ENCODE measurements at places on chromosomes 6 and 20.

GRCh38 chr6:153126218-153126617 is 4.9 kb downstream of the RGS17 start:
- no peak for DNase-seq

- DNase-seq, result no peak
Measured at GRCh38 chr6:167703347-167703746, 123.4 kb upstream of the AFDN start.

DNA sequence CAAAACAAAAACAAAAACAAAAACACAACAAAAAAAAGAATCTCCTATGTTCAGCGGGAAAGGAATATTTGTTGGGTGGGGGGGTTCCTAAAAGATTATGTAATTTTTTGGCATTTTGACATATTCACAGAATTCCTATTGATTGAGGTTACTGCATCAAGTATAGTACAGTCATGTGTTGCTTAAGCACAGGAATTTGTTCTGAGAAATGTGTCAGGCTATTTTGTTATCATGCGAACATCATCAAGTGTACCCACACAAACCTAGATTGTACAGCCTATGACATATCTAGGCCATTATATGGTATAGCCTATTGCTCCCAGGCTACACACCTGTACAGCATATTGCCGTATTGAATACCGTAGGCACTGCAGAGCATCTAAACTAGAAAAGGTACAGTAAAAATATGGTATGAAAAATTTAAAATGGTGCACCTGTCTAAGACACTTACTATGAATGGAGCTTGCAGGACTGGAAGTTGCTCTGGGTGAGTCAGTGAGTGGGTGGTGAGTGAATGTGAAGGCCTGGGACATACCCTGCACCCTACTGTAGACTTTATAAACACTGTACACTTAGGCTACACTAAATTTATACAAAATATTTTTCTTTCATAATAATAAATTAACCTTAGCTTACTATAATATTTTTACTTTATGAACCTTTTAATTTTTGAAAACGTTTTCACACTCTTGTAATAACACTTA is 110.6 kb downstream of the CDKAL1 start:
- no peak for DNase-seq

GRCh38 chr20:15058841-15059240 is 721.4 kb upstream of the FLRT3 start:
- DNase-seq, result no peak

- no peak for DNase-seq
Measured at GRCh38 chr6:56335726-56336125, 88.3 kb upstream of the COL21A1 start.

DNA sequence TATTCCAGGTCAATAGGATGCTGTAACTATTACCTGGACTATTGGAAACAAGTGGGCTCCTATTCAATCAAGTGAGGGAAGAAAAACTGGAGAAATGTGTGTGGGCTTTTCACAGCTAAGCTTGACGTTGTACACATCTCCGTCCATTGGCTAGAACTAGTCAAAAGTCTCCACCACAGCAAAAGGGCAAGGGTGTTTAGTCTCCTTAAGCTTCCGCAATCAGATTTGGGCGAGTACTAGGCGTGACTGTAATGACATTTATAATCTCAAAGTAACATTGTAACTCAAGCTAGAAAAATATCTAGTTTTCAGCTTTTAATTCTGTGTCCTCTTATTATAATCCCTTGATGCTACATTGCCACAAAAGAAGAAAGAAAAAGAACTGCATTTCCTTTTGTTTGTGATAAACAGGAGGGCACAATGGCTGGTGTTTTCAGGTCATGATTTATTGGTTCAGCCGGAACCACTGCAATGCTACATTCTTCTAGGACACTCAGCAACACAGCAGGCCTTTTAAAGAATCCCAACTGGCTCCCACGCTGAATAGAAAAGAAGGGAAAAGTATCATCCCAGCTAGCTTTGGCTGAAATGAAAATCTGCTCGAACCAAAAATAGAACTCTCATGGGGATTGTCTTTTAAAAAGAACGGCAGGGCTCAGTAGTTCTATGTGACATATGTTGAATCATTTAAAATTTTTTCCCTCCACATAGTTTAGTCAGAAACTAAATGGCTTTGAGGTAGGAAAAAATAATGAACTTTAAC is 387.7 kb downstream of the BTBD3 start:
- no peak for DNase-seq

DNA sequence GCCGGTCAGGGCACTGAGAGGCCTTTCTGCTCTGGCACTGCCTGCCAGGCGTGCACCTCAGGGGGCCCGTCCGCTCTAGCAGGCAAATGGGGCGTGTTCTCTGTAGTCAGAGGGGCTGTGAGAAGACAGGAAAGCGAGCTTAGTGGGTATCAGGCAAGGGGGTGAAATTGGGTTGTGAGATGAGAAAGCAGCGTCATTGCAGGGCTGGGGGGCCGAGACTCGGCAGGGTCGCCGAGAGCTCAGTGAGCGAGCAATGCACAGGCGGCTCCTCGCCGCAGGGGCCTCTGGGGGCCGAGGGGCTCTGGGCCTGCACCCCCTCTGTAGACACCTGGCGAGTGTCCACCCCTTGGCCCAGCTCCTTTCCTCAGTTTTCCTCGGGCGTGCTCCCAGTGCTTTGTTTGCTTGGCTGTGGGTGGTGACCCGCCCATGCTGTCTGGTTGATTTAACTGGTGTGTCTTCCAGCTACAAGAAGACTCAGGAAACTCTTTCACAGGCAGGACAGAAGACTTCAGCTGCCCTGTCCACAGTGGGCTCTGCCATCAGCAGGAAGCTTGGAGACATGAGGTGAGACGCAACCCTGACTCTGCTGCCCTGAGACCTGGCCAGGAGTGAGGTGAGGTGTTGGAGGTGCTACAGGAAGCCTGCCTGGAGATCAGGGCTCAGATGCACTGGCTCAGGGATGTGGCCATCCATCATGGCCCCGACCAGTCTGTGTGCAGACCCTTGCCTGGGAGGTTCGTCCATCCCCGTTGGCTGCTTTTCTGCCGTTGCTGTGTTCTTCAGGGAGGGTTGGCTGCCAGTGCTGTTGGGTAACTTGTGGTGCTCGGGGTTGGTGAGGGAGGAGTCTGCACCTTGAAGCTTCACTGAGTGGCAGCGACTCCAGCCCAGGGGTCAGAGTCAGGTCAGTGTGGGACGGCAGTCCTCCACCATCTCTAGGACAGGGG is 12.4 kb upstream of the DNAJC5 start:
- DNase-seq, result no peak

DNA sequence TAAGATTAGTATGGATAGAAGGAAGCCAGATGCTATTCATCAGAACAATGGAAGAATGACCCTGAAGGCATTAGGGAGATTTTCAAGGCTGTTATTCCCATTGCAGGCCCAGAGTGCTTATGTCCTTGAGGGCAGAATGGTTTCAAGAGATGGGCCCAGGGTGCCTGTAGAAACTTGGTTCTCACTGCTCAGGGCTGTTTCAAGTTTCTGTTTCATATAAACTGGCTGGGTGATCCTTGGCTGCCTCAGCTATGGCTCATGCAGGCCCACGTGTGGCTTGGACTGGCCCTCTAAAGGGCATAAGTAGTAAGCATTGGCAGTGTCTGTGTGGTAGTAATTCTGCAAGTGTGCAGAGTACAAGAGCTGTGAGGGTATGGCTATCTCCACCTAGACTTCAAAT is 540.9 kb upstream of the MAN1A1 start:
- no peak for DNase-seq

- DNase-seq, result no peak
Measured at GRCh38 chr20:5211803-5212714, 85.3 kb downstream of the CDS2 start.

GRCh38 chr6:5471637-5472398 is 210.5 kb downstream of the FARS2 start:
- no peak for DNase-seq

DNA sequence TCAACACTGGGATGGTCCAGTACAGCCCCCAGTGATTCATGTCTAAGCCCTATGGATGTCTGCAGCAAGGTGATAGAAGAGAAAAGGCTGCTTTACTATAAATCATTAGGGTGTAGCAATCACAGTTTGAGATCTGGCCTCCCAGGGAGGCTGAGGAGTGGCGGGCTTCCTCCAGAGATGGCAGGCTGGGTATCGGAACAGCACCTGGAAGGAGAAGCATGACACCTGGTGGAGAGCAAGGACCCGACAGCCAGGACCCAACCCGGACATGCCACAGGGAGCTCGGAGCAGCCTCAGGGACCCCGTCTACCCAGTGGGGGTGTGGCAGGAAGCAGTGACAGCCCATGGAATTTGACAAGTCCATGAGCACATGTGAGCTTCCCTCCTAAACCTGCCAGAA is 114.8 kb upstream of the CD93 start:
- no peak for DNase-seq

DNA sequence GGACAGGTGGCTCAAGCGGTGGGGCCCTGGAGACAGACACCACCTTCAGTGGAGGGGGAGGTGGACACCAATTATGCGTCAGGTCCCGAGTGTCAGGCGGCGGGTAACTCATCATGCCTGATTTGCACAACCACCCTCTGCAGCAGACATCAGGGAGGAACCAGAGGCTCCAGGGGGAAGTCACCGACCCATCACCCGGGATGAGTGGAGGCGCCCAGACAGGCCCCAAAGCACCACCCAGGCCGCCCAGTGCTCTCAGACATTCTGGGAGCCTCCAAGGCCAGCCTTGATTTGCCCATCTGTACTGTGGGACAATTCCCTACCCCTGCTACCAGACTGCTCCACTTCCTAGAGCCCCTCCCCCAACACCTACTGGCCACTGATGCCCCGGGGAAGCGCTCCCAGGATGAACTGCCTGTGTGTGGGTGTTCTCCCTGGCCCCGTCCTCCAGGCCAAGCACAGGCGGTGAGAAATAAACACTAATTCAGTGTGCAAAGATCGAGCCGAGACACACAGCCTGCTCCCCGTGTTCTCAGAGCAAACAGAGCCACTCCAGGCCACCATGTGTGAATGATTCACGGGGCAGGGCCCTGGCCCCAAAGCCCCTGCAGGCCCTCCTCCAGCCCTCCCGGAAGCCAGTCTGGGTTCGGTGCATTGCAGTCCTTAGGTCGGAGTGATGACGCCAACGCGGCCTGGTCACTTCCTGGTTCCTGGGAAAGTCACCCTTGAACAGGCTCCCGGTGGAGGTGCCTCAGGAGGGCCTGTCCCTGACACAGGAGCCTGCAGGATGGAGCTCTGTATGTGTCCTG is 107.2 kb downstream of the ASXL1 start:
- DNase-seq, result no peak

- no peak for DNase-seq
Measured at GRCh38 chr6:89853068-89853467, 23.4 kb downstream of the CASP8AP2 start.

DNA sequence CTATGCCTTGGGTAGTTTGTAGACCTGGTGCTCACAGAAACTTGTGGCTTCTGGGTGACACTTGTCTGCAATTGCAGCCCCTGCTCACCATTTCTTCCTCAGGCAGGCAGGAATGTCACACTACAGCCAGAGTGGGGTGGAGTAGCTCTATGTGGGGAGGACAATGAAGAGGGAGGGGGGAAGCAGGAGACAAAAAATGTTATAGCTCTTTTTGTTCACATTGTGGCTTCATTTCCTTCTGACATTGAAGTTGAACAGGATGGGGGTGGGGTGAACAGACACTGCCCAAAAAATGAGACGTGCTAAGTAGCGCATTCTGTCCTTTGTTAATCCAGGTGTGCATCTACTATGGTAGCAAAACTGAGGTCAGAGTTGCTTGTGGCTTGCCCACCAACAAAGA is at the start of gene THEMIS:
TSS of gene THEMIS (minus strand) at position 124 of the 400 bp plus-strand sequence. CDS start 126 bp downstream, outside the sequence.
- DNase-seq, result no peak

GRCh38 chr20:23613676-23614075 is 8.0 kb upstream of the CST9 start:
- DNase-seq, result no peak

DNA sequence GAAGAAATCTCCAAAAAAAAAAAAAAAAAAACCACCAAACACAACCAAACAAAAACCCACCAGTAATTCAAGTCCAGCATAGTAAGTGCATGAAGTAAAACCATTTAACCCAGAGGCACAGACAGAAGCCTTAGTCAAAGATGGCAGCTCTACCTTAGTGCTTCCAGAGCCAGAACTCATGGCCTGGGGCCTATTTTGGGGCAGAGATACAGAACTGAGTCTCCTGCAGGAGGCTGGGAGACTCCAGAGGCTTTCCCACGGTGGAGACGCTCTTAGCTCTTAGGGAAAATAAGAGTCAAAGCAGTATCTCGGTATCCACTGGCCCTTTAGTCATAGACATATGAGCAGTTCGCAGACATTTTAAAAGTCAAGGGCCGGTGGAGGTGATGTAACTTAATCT is 129.5 kb downstream of the GPX5 start:
- DNase-seq, result no peak

DNA sequence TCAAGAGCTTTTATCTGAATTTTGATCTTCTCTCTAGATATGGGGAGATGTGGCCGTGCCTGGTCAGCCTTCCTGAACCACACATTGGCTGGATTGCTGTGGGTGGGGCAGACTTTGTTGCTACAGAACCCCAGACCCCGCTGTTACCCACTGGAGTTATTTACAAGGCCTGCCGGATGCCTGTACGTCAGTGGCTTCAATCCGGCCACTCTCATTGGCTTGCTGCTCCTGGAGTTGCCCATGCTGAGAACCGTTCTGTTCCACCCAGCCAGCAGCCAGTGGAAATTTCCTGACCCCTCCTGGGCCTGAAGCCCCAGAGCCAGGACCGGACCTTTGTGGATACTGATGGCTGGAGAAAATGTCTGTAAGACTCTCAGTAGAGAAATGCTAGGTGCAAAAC is 101.9 kb downstream of the TFAP2C start:
- no peak for DNase-seq

DNA sequence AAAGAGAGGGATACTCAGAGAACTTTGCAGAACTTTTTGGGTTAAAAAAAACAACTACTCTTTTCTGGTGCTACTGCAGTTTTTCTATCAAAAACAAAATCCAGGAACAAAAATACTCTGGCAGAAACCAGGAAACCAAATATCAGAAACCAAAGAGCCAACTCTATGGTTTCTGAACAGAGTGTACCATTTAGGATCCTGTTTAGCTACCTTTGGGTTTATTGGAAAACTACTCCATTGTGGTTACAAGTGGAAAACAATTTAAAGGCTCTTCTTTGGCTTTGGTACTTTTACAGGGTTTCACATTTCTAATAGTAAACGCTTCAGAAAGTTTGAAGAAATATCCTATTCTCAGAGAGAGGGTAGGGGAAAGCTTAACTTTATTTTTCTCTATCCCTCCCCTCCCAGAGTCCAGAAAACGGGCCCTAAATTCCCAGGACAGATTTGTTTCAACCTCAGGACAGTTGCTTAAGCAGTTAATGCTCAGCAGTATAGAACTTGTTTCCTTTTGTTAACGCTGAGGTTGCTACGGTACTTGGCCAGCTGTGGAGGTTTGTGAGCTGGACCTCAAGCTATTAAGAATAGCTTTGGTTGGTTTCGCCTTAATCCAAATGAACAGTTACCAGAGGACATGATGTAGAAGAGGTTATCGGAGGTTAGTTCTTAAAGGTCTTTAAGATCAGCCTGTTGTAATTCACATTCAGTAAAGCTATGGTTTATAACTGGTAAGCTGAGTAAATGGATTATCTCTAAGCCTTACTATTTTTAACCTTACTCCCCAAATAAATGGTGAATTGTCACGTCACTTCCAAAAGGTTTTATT is 47.9 kb downstream of the FOXO3 start:
- no peak for DNase-seq

GRCh38 chr6:36610956-36611336 is 16.8 kb downstream of the SRSF3 start:
- no peak for DNase-seq

All from NCI-H1436 treated with DMSO at 0.1 percent for 48 hours (cell line).